Neural crest cell (in vitro differentiated cells): ENCODE measurements at places on chromosomes 12 and 14. TPM values are rescaled to one million over a fixed set of nuclear protein-coding genes. Genes with fewer than 3 reads are reported as not detected.

The TSHR gene
- total RNA-seq, result not detected in 2 replicates

The BEST3 gene
- total RNA-seq, result not detected in 2 replicates

The TMEM30B gene
- 0.07 TPM in 1 of 2 replicates, not detected in the other for total RNA-seq

The MRPL52 gene
- 117 and 137 TPM in 2 replicates for total RNA-seq

The C2CD5 gene
- 46.3 and 47.1 TPM in 2 replicates for total RNA-seq

The LRRC43 gene
- 1.1 and 1.7 TPM in 2 replicates for total RNA-seq

The GPR84 gene
- total RNA-seq, result not detected in 2 replicates

The TCL1B gene
- not detected in 2 replicates for total RNA-seq

The SIX6 gene
- not detected in 2 replicates for total RNA-seq

The SDS gene
- not detected in 2 replicates for total RNA-seq

The KLRC1 gene
- not detected in 2 replicates for total RNA-seq

GRCh38 chr12:118689793-118690192 is 291.5 kb upstream of the SRRM4 start:
- DNase-seq, result peak; percentile 30

DNA sequence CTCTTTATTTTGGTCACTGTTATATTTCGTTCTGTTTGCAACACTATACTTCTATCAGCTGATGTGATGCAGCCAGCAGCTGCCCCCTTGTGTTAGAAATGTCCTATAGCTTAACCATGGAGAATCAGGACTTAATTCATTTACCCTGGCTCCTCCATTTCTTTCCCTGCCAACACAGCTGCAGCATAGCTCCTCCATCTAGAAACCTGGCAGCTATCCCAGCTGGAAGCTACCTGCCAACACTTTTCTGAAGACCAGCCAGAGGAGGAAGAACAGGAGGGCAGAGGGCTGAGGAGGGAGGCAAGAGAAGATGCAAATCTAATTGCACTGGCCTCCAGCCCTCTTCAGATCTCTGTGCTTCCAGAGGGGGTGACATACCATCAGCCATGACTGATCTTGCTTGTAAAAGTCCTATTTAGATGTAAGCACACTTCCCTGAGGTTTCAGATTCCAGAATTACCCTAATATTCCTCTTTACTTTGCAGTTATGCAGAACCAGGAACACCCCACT is 156.8 kb upstream of the TMEM260 start:
- no peak for DNase-seq

- DNase-seq, result no peak
Measured at GRCh38 chr12:75694534-75695268, 183.3 kb upstream of the KRR1 start.

- no peak for DNase-seq
Measured at GRCh38 chr12:75103822-75104221, 105.8 kb downstream of the KCNC2 start.

DNA sequence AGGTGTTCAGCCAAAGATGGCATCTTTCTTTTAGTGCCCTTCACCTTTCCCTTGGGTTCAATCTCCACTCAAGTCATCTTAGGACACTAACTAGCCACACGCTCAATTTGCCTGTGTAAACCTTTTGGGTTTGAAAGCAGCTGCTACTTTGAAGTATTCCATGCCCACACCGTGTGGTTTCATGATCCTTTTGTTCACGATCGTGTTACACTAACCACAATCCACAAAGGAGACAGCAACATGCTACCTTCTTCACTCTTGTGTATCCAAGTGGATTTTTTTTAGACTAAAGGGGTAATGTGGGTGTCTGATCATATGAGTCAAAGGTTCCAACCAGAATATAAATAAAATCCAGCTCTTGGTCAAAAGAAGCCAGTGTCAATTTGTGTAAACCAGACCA is 122.7 kb upstream of the FAR2 start:
- no peak for DNase-seq

- no peak for DNase-seq
Measured at GRCh38 chr12:118501489-118501888, 125.1 kb downstream of the SUDS3 start.

DNA sequence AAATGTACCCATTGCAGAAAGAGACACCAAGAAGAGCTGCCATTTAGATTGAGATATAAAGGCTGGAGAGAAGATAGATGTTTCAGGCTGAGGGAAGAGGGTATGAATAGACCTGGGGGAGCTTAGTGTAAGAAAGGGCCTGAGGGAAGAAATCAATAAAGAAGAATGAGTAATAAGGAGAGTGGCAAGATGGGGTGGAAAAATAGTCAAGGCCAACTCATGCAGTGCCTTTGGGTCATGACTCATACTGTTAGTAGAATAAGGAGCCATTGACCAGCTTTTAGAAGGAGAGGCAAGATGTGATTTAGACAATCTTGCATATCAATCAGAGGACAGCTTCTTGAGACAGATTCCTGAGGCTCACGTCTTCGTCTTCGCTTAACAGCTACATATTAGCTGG is 287.5 kb downstream of the DUSP6 start:
- DNase-seq, result no peak

DNA sequence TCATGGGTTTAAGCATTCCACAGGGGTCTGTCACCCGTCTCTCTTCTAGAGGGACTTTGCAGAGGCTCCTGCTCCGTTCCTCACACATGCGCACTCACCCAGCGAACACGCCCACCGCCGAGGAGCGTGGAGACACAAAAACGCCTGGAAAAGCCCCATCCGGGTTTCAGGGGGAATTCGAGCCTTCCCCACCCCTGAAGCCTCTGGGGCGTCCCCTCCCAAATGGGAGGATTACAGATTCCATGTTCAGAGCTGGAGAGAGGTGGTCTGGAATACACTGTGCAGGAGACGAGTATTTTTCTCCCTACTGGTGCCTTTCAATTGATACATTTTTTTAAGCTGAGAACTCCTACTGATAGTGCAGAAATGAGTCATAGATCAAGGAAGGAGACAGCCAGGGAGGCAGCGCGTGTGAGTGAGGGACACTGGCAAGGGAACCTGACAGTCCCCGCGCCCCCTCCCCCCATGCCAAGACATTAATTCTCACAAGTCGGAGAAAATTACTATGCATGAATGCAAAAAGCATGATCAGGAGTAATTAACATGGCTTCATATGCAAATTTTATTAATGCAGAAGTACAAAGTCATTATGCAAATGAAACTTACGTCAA is 36.9 kb downstream of the BCL11B start:
- DNase-seq, result peak; percentile 58

- DNase-seq, result no peak
Measured at GRCh38 chr12:2334271-2334670, 281.5 kb downstream of the CACNA1C start.

GRCh38 chr12:129276361-129277060 is 423.2 kb downstream of the GLT1D1 start:
- DNase-seq, result no peak

DNA sequence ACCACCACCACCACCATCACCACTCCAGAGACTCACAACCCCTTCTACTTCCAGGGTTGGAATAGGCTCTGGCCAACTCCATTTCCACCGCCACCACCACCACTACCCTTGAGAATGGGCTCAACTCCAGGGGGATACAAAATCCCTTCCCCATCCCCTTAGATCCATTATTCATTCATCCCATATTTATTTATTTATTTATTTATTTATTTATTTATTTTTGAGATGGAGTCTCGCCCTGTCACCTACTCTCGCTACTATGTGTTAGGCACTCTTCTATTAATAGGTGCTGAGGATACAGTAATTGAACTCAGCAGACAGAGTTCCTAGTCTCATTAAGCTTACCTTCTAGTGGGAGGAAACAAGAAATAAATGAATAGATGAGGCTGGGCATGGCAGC is 4.8 kb upstream of the ADCY6 start:
- no peak for DNase-seq

DNA sequence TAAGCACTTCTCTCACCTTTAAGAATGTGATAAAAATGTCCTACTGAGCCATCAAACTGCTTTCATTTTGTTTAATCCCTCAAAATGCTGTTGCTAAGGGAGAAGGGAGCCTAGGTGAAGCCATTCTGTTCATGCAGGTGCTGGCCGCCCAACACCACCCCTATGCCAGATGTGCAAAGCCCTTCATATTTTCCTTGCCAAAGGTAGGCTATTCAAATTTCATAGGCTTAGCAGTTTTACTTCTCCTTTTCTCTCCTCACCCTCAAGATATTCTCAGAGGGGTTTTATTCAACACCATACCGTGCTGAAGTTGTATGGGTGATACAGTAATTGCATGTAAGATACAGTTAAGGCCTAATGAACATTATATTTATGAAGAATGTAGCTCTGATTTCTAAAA is 461.7 kb downstream of the GXYLT1 start:
- no peak for DNase-seq

DNA sequence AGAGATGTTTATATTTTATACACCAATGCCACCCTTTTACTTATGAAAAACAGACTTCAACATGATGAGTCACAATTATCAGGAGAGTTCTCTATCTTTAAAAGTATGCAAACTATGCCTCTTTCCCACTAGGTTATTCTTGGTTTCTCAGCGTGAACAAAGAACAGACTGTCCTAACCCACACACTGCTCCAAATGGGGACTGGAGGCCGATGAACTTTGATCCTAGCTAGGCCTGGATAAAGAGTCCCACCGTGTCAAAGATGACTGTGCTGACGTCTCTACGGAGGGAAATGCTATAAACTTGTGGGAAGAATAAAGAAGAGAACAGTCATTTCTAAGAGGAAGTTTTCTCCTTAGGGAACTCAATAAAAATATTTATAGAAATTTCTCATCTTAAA is 160.1 kb downstream of the EPS8 start:
- DNase-seq, result peak; percentile 41

DNA sequence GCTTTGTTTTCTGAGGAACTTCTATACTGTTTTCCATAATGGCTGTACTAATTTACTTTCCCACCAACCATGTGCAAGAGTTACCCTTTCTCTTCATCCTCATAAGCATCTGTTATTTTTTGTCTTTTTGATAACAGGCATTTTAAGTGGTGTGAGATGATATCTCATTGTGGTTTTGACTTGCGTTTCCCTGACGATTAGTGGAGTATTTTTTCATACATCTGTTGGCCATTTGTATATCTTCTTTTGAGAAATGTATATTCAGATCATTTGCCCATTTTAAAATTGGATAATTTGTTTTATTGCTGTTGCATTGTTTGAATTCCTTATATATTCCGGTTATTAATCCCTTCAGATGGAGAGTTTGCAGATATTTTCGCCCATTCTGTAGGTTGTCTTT is 10.2 kb upstream of the HMGA2 start:
- no peak for DNase-seq

- no peak for DNase-seq
Measured at GRCh38 chr12:50615907-50616296, 111.1 kb downstream of the DIP2B start.

DNA sequence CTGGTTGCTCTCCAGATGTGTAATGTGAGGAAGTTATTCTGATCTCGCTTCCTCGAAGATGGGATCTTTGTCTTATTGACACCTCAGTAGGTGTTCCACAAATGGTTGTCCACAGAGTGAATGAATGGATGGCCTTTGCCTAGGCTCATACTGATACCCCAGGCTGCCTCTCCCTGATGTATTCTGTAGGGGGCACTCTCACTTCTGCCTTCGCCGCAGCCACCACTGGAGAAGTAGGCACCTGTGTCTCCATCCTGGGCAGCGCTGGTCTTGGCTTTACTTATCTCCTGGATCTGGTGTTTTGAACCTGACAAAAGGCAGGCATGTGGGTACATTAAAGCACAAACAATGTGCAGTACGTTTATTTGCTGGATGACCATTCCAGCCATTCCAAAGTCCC is 82.1 kb downstream of the ZFP36L1 start:
- no peak for DNase-seq

GRCh38 chr12:15477761-15478160 is 155.5 kb downstream of the PTPRO start:
- DNase-seq, result no peak

- no peak for DNase-seq
Measured at GRCh38 chr14:98931911-98932310, 340.1 kb downstream of the BCL11B start.

DNA sequence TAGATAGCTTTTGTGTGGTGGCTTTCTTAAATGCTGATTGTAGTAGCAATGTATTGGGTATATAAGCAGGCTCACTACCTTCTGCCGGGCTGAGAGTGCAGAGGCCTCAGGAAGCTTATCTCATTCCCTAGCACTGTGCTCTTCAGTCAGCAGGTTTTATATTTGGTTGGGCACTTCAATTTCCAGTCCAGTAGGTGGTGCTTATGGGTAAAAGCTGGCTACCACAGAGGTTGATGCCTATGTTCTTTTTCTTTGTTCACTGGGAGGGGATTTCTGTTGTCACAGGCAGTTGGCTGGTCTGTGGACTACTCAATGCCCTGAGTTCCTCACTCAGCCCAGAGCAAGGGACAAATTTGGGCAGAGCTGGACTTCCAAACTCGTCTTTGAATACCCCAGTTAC is 43.0 kb upstream of the GLIPR1 start:
- DNase-seq, result no peak

- DNase-seq, result no peak
Measured at GRCh38 chr12:108065069-108065468, 64.0 kb upstream of the WSCD2 start.

GRCh38 chr12:93959657-93960056 is 188.7 kb upstream of the PLXNC1 start:
- DNase-seq, result no peak

GRCh38 chr14:104985675-104986486 is at the start of gene CLBA1:
CLBA1 (plus strand) TSS chr14:104985788; CDS start chr14:104986432, 644 bp downstream.
- DNase-seq, result peak; percentile 73

GRCh38 chr12:128794661-128795529 is 28.9 kb downstream of the SLC15A4 start:
- DNase-seq, result no peak

DNA sequence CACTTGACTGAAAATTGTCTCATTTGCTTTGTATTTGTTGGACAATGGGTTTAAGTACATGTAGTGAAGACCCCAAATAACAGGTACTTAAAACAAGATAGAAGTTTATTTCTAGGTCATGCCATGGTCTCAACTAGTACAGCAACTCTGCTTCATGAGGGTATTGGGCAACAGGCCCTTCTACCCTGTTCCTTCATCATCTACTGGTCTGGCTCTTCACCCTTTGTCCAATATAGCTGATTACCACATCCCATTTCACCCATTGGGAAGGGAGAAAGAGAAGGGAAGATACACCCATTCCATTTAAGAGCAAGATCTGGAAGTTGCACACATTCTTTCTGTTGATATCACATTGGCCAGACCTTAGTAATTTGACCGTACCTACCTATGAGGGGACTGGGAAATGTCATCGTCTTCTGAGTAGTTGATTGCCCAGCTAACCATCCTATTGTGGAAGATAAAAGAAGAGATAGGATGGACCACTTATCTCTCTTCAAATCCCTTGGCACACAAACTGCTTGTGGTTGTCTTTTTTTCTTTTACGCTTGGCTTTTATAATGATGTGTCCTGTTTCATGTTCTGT is 104.6 kb downstream of the DIP2B start:
- DNase-seq, result no peak

GRCh38 chr12:80192087-80192486 is 92.8 kb downstream of the OTOGL start:
- DNase-seq, result no peak

GRCh38 chr12:78198896-78199295 is 368.2 kb downstream of the NAV3 start:
- no peak for DNase-seq
